ENCODE measurements at places on chromosomes 2 and 18. TPM values are rescaled to one million over a fixed set of nuclear protein-coding genes. Genes with fewer than 3 reads are reported as not detected.

- no peak overlapping the region for H3K27ac ChIP-seq
- DNase-seq: no peak
- no peak overlapping the region for H3K4me3 ChIP-seq
- H3K4me1 ChIP-seq: no peaks in the 10 kb centered on the region
These were observed 421.1 kb downstream of the FIGN start for GRCh38 chr2:163314712-163315111.

CHRND gene
- not detected for total RNA-seq

- no peak overlapping the region for H3K27ac ChIP-seq
- no peak overlapping the region for H3K4me3 ChIP-seq
- no peaks in the 10 kb centered on the region for H3K27me3 ChIP-seq
- no peak for DNase-seq
- H3K36me3 ChIP-seq: no peaks in the 10 kb centered on the region
These were observed 566.2 kb downstream of the GALR1 start for GRCh38 chr18:77815666-77816338.

GRCh38 chr18:48715711-48716361, 177.0 kb downstream of the CTIF start:
- DNase-seq: no peak
- no peak overlapping the region for H3K27ac ChIP-seq
- no peak overlapping the region for H3K4me3 ChIP-seq
- no peaks in the 10 kb centered on the region for H3K27me3 ChIP-seq
- H3K36me3 ChIP-seq: no peaks in the 10 kb centered on the region
- H3K4me1 ChIP-seq: peaks cover 2% of the 10 kb centered on the region

GRCh38 chr2:228181098-228182019, at the start of gene SPHKAP:
Gene SPHKAP (minus strand): TSS chr2:228181687. CDS start chr2:228181598, 89 bp downstream.
- no peaks in the 10 kb centered on the region for H3K4me1 ChIP-seq
- H3K27me3 ChIP-seq: no peaks in the 10 kb centered on the region
- no peak for DNase-seq
- no peaks in the 10 kb centered on the region for H3K36me3 ChIP-seq
- no peak within 1 kb of the TSS for H3K4me3 ChIP-seq

DNA sequence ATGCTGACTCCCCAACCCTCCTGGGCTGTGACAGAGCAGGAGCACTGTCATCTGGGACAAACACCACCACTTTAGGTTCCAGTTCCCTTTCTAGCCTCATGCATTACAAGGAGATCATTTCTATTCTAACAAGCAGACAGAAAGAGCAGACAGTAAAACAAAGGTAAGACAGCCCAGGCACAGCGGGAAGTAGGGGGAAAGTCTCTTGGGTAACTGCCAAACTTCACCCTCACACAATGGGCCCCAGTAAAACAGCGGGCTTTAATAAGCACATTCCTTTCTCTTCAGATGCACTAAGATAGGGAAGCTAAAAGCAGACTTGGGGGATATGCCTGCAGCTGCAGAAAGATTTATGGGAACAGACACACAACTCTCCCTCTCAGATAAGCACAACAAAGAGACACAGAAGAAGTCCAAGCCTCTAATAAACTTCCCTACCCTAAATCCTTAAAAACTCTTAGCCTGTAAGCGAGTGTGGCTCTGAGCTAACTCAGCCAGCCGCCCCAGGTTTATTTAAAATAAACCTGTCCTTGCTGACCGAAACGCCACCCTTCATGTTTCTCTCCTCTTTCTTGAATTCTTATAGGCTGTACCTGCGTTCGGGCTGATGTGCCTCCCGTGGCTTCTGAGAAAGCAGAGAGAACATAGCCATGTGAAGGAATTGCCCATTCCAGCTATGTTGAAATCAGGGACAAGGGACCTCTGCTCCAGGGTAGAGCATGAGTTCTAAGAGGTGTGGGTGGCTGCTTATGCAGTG, 726.8 kb upstream of the DDX18 start:
- H3K36me3 ChIP-seq: no peaks in the 10 kb centered on the region
- no peak for DNase-seq
- no peaks in the 10 kb centered on the region for H3K27me3 ChIP-seq

- no peak for DNase-seq
- no peak overlapping the region for H3K4me3 ChIP-seq
- no peaks in the 10 kb centered on the region for H3K27me3 ChIP-seq
- H3K4me1 ChIP-seq: peaks cover 10% of the 10 kb centered on the region
- H3K36me3 ChIP-seq: no peaks in the 10 kb centered on the region
These were observed 90.1 kb downstream of the ACVR1 start for GRCh38 chr2:157785866-157786662.

IL36G gene
- not detected for total RNA-seq

DNA sequence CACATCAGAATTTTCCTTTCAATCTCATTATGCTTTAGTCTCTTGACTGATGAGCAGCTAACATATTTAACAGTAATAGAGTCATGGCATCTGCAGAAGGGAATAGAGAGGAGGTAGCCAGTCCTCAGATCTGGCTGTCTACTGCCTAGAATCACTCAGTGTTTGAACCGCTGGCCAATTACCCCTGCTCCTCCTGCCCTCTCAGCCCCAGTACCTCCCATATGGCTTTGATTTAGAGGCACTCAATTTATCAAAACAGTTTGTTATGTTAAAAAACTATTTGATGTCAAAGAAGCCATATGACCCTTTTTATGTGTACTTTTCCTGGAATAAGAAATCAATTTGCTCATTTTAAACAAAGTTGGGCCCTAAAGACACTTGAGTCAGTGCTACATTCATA, 355.2 kb downstream of the CMPK2 start:
- H3K4me3 ChIP-seq: no peak overlapping the region
- H3K36me3 ChIP-seq: no peaks in the 10 kb centered on the region
- no peaks in the 10 kb centered on the region for H3K4me1 ChIP-seq
- DNase-seq: no peak

DNA sequence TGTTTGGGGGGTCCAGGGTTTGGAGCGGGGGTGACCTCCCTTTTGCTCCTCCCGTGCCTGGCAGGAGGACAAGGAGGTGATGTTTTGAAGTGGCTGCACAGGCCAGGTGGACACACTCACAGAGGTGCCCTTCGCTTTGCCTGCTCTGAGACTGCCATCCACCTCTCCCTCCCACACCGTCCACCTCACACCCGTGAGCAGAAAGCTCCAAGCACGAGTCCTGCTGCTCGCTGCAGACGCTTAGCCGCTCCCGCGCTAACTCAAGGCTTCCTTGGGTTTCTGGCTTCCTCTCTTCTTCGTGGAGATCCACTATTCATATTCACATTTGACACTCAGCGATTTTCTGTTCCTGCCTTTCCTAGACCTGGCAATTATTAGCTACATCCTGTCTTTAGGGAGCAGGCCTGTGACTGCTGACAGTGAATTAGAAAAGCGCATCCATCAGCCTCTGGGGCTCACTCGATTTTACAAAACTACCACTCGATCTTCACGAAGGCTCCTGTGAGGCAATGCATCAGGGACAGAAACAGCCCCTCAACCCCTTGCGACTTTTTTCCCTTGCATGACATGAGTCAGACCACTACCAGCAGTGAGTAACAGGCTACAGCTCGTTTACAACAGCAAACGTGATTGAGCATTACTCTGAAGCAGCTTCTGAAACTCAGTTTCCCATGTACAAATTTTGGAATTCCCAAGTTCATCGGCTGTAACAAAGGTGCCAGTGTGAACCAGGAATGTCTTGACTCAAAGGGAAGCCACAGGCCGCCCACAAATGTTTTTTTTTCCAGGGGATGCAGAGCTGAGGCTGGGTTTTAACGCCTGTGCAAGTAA, 238.7 kb upstream of the SOX11 start:
- H3K4me1 ChIP-seq: no peaks in the 10 kb centered on the region
- H3K4me3 ChIP-seq: no peak overlapping the region
- H3K27me3 ChIP-seq: no peaks in the 10 kb centered on the region

DNA sequence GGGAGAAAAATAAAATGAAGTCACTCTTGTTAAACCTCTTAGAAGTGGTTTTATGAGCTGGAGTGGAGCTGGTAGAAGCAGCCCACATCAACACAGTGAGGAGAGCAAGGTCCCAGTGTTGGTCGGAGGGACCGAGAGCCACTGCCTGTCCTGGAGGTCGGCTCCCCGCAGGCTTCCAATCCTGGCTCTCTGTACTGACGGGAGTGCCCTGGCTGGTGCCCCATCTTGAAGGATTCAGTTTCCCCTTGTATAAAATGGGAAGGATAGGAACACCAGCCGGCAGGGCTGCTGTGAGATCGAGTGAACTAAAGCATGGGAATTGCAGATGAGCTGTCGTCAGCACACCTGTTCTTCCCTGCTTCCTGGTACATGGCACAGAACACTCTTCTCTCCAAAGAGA, 104.3 kb upstream of the ID2 start:
- no peaks in the 10 kb centered on the region for H3K27me3 ChIP-seq
- no peaks in the 10 kb centered on the region for H3K36me3 ChIP-seq
- DNase-seq: no peak
- peaks cover 23% of the 10 kb centered on the region for H3K4me1 ChIP-seq

- H3K4me3 ChIP-seq: no peak overlapping the region
- no peaks in the 10 kb centered on the region for H3K36me3 ChIP-seq
- H3K27me3 ChIP-seq: peaks cover 49% of the 10 kb centered on the region
- no peak overlapping the region for H3K27ac ChIP-seq
- H3K4me1 ChIP-seq: no peaks in the 10 kb centered on the region
These were observed 47.5 kb downstream of the MARCO start for GRCh38 chr2:118989481-118989880.

DNA sequence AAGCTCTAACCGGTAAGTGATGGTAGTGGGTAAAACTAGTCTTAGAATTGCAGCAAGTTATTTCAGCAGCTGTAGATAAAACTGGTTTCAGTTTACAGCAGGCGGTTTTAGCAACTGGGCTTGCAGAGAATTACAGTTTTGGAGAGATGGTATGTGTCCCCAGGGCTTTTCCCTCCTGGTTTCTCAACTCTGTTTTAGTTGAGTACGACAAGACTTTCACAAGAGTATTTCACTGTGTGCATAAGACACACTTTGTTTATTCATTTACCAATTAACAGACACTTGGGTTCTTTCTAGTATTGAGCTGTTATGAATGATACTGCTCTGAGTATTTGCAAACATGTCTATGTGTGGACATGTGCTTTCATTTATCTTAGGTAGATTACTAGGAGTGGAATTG, 65.6 kb upstream of the RFX8 start:
- H3K4me1 ChIP-seq: peaks cover under 1% of the 10 kb centered on the region
- H3K27me3 ChIP-seq: no peaks in the 10 kb centered on the region
- H3K4me3 ChIP-seq: no peak overlapping the region
- no peak for DNase-seq

MYOM1 gene
- 0.52 TPM for total RNA-seq

DNA sequence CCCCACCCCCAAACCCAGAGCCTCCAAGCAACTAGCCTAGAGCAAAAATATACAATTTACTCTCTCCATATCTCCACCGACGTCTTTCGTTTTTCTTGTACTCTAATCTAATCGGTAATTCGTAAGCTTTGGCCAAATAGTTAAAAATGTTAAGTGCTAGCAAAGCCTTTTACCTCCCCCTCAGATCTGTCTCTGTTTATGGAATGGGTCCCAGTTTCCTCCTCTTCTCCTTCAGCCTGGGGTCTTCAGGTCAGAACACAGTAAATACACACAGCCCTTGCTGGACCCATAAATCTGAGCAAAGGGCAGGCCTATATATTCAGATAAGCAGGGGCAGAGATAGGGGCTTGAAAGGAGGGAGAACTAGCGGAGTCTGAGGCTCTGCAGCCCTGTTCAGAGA, 267.4 kb downstream of the MEIS1 start:
- H3K27ac ChIP-seq: no peak overlapping the region
- no peaks in the 10 kb centered on the region for H3K4me1 ChIP-seq
- H3K4me3 ChIP-seq: no peak overlapping the region
- no peaks in the 10 kb centered on the region for H3K27me3 ChIP-seq

- no peaks in the 10 kb centered on the region for H3K4me1 ChIP-seq
- no peaks in the 10 kb centered on the region for H3K36me3 ChIP-seq
- no peaks in the 10 kb centered on the region for H3K27me3 ChIP-seq
- H3K27ac ChIP-seq: no peak overlapping the region
These were observed 202.5 kb downstream of the SLC39A10 start for GRCh38 chr2:195859513-195859912.

ALK gene
- not detected for total RNA-seq

GRCh38 chr2:210224941-210225672, at the start of gene ACADL:
Gene ACADL (minus strand): TSS chr2:210225447. CDS start chr2:210225263, 184 bp downstream.
- H3K4me1 ChIP-seq: no peaks in the 10 kb centered on the region
- H3K27ac ChIP-seq: no peak within 1 kb of the TSS
- H3K4me3 ChIP-seq: no peak within 1 kb of the TSS
- no peak for DNase-seq
- no peaks in the 10 kb centered on the region for H3K36me3 ChIP-seq

GCC2 gene
- total RNA-seq: 28.2 TPM

DNA sequence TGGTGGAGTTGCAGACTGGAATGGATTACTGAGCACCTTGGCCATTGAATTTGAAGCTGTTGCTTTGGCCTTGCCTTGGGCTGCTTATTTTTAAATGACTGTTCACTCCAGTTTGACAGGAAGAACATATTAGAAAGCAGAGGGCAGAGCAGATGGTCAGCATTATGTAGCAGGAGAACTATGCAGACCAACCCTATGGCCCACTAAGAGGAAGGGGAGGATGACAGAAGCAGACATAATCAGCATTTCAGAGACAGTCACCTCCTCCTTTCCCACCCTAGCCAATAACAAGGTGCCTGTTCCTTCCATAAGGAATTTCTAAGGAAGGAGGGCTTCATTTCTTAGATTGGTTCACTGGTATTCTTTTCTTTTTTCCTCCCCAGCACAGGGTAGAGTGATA, 2.4 kb downstream of the CHRNA1 start:
- H3K27me3 ChIP-seq: no peaks in the 10 kb centered on the region
- H3K27ac ChIP-seq: no peak overlapping the region
- no peaks in the 10 kb centered on the region for H3K36me3 ChIP-seq

INHA gene
- not detected for total RNA-seq

DNA sequence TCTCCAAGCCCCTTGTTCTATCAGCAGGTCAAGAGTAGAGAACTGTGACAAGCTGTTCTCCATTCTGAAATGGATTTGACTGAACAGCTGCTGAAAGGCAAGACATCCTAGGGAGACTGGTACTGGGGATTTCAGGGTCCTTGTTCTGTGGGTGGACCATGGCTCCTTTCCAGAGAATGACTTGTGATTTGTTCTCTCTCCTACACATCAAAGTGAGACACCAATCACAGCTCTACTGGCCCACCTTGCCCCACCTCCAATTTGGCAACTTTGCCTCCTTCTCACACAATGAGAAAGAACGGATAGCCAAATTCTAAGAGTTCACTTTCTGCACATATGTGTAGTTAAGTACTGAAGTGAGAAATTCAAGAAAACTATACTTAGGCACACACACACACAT, 67.4 kb downstream of the BCL11A start:
- no peak overlapping the region for H3K27ac ChIP-seq
- no peak for DNase-seq

DNA sequence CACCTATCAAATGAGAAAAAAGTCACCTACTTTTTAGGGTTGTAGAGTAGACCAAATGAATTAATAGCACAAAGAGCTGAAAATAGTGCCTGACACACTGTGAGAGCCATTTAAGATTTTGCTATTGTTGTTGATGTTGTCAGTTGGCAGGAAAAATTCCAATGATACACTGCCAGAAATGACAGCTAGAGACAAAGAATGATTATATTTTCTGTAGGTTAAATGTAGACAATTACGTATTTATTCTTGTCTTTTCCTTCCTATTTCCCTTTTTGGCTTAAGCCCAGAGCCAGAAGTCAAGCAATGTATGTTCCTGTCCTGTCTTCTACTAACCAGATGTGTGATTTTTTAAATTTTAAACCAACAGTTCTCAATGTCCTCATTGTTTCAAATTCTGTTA, 17.2 kb downstream of the NRXN1 start:
- H3K27ac ChIP-seq: no peak overlapping the region
- H3K4me1 ChIP-seq: peaks cover 8% of the 10 kb centered on the region
- no peaks in the 10 kb centered on the region for H3K36me3 ChIP-seq
- no peak for DNase-seq
- no peak overlapping the region for H3K4me3 ChIP-seq

MAP3K19 gene
- not detected for total RNA-seq
